ENCODE measurements at places on chromosomes 5 and 9.

DNA sequence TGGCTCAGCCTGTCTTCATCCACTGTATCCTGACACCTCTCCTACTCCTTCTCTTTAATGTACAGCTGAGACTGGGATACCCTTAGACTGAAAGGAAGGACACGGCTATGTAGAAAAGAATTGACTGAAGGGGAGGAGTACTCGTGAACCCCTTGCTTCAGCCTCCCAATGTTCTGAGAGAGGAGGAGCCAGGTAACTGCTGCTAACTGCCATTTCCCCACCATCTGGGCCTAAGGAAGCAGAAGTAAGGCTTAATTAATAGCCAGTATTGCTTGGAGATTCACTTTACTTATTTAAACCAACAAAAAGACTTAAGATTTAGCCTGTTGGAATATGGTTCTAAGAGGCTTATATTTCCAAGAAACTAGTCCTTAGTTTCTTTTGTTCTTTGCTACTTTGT lies 18.8 kb upstream of the RGS3 start:
- DNase-seq: no peak

DNA sequence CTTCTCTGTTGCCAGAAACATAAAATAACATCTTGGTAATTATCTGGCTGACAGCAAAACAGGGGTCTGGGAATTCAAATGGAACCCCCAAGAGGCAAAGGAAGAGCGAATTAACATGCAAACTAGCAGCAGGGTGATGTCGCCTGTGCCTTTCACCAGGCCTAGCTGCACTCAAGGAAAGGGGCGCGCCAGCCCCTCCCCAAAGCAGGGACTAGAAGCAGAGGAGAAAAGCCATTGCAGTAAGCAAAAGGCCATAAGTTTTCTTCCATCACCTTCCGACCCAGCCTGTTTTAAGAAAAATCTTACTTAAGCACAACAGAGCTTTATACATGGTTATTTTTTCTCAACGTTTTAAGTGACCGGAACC lies 539 bp downstream of the POC5 start:
- no peak for DNase-seq

GRCh38 chr5:116135344-116135743 lies 50.5 kb downstream of the COMMD10 start:
- no peak for DNase-seq

- no peak for DNase-seq
These were observed 77.3 kb downstream of the MAMDC2 start for GRCh38 chr9:70120834-70121510.

DNA sequence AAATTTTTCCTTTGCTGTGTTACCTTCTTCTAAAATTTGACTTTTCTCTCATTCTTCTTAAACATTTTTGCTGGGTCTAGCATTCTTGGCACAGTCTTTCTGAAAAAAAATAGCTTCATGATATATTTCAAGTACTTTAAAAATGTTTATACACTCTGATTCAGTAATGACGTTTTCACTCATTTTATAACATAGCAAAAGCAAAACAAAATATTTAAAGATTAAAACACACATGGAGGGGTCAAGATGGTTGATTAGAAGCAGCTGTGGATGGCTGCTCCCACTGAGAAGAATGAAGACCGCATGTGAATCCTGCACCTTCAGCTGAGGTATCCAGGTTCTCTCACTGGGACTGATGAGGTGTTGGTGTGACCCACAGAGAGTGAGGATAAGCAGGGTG lies 188.2 kb downstream of the SGCD start:
- no peak for DNase-seq

GRCh38 chr5:148853868-148854267 lies 27.5 kb downstream of the ADRB2 start:
- no peak for DNase-seq

DNA sequence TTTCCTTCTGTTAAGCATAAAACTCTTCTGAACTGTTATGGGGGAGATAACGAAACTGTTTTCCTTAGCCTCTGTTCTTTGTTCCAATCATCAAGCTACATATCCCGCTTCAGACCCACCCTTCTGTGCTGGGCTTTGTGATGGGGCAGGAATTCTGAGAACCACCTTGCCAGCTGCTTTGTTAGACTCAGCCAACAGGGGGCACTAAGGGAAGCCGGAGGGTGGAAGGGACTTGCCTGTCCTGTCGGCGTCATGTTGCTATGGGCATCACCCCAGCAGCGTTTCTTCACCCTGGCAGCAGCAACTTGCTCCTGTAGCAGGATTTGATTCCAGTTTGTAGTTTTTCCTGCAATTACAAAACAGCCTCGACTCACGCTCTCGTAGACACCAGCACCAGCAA lies 169.1 kb downstream of the CAAP1 start:
- DNase-seq: no peak

- DNase-seq: no peak
These were observed 286.4 kb upstream of the DMAC1 start for GRCh38 chr9:8085986-8086385.

DNA sequence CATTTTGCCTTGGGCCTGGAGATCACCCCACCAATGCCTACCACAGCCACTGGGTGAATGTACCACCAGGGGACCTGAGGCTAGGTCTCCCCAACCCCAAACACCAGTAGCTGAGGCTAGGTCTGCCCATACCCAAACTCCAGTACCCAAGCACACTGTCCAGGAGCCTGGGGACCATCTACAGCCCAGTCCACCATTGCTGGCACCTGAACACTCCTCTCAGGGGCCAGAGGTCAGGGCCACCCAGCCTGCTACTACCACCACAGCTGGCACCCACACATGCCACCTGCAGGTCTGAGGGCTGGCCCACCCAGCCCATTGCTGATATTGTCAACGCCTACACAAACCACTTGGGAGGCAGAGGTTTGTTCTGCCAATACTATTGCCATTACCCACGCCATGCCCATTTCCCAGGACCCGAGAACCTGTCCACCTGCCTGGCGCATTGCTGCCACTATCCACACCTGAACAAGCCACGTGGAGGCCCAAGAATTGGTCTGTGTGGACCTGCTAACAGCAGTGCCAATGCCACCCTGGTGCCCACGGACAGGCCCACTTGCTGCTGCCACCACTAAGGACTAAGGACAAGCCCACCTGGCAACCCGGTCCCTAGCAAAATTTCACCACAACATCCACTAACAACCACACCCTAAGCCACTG lies 59.2 kb downstream of the ZDHHC21 start:
- DNase-seq: no peak

Data from left lobe of liver (tissue), 2 donors.